ENCODE measurements at places on chromosomes 1 and 21. TPM values are rescaled to one million over a fixed set of nuclear protein-coding genes. Genes with fewer than 3 reads are reported as not detected.

- no peak for DNase-seq
Observed at GRCh38 chr1:232218955-232219865, 410.7 kb downstream of the SIPA1L2 start.

DNA sequence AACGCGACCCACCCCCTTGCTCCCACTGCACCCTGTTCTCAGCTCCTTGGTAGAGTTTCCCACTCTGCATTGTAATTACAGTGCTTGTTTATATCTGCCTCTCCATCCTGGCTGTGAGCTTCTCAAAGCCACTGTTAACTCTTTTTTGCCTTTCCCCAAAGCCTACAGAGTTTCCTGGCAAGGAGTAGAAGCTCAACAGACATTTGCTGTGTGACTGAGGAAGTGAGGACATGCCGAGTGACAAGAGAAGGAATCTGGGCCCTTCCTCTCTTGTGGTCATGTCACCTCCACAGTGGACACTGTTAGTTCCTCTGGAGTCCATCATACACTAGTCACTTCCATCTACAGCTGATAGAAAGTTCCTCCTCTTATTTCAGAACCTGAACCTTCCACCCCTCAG, 6.1 kb upstream of the IGSF8 start:
- no peak for DNase-seq

DNA sequence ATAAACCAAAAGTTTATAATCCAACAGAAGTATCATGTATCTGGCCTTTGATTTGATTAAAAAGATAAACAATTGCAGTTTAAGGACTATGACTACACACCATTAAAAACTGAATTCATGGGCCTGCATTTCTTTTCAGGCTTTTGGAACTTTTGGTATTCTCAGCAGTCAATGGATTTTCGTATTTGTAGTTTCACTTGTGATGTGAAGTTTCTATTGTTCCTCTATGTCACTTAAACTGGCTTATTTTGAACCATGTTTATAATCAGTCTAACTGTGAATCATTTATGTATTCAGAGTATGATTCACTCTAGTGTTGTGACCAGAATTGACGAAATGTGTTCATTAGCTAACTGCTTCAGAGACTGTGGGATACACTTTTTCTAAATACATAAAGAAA, 132.9 kb downstream of the COQ8A start:
- DNase-seq: no peak

- no peak for DNase-seq
Observed at GRCh38 chr1:206723805-206724472, 39.2 kb downstream of the MAPKAPK2 start.

GRCh38 chr1:213511173-213511572, 460.1 kb downstream of the RPS6KC1 start:
- DNase-seq: no peak

NBPF15 gene
- polyA plus RNA-seq: 19.8 TPM

GRCh38 chr1:228515200-228515834, 28.1 kb downstream of the RNF187 start:
- DNase-seq: no peak

- DNase-seq: no peak
Observed at GRCh38 chr1:66648901-66649595, 103.2 kb upstream of the DYNLT5 start.

DNAH14 gene
- polyA plus RNA-seq: 0.70 TPM

Data from spleen (tissue), 13 donors.